ENCODE measurements at places on chromosomes 2 and 18.

GRCh38 chr2:169080250-169081069 is 11.1 kb downstream of the DHRS9 start:
- no peak for DNase-seq

- no peak for DNase-seq
These were observed 81.8 kb downstream of the CAMKMT start for GRCh38 chr2:44443517-44443916.

DNA sequence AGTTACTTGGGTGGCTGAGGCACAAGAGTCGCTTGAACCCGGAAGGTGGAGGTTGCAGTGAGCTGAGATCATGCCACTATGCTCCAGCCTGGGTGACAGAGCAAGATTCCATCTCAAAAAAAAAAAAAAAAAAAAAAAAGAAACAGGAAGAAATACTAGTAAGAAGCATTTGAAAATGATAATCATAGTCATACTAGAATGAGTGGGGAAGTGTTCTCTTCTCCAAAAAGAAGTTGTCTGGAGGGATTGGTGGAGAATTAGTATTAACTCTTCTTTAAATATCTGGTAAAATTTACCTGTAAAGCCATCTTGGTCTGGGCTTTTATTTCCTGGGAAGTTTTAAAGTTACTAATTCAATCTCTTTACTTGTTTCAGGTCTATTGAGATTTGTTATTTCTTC is 131.8 kb downstream of the FAM210A start:
- no peak for DNase-seq

DNA sequence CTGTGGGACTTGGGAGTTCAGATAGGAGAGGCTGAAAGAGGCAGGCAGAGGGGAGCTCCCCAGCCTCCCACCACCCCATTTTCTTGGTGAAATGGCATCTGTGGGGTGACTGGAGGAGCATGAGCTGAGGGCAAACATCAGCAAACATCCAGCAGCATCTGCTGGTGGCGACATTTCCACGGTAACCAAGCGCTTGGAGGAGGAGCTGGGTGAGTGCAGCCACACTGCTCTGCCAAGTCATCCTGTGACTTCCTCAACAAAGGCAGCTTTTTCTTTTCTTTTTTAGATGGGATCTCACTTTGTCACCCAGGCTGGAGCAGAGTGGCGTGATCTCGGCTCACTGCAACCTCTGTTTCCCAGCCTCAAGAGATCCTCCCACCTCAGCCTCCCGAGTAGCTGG is 5.6 kb downstream of the TXNL4A start:
- DNase-seq: no peak

DNA sequence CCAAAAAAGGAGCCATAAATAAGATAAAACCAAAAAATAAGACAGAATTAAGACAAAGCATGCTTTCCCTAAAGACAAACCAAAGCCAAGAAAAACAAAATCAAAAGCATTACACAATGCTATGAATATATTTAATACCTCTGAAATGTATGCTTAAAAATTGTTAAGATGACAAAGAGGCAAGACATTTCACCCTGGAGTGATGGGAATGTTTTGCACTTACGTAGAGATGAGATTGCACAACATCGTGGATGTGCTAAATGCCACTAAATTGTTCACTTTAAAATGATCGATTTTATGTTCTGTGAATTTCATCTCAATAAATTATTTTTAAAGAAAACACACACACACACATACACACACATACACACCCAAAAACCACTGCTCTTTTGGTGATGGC is 386.6 kb upstream of the KLHL29 start:
- no peak for DNase-seq

GRCh38 chr2:121999264-121999663 is 243.8 kb downstream of the TSN start:
- no peak for DNase-seq

- DNase-seq: no peak
These were observed 65.7 kb upstream of the SMAD2 start for GRCh38 chr18:47996091-47996541.

- DNase-seq: no peak
These were observed 443.3 kb upstream of the MEIS1 start for GRCh38 chr2:65991381-65992197.

GRCh38 chr2:19542796-19543662 is 184.6 kb upstream of the OSR1 start:
- DNase-seq: no peak

GRCh38 chr18:49646873-49647272 is 85.0 kb downstream of the LIPG start:
- DNase-seq: no peak
